ENCODE measurements at places on chromosomes 7 and 10. TPM values are rescaled to one million over a fixed set of nuclear protein-coding genes. Genes with fewer than 3 reads are reported as not detected.

The HOXA11 gene
- total RNA-seq: not detected

- H3K27me3 ChIP-seq: peaks cover 14% of the 10 kb centered on the region
- H3K27ac ChIP-seq: no peak overlapping the region
- no peaks in the 10 kb centered on the region for H3K36me3 ChIP-seq
- no peak for DNase-seq
- no peaks in the 10 kb centered on the region for H3K4me1 ChIP-seq
Observed at GRCh38 chr7:55033236-55033846, 14.5 kb downstream of the EGFR start.

DNA sequence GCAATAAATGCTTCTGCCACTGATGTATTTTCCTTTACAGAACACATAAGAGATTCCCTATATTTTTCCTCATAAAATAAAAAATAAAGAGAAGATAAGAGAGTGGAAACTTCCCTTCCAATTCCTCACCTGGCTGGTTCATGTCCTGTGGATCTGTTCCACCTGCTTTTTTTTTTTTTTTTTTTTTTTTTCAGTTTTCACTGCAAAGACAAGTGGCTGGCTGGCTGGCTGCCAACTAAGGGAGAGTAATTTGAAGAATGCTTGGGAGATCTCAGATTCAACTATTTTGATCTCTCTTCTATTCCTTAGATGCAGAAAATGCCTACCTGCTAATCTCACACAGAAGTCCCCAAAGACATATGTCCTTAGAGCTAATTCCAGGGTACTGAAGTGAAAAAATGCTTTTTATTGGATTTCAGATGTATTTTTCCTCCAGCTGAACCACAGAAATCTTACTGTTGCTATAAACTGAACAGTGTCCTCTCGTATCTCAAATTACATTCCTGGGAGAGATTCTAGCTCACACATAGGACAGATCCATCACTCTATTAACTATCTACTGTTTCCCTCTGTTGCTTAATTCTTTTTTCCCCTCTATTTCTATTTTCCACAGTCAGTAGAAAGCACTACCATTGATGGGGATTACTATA, 120.8 kb downstream of the NRCAM start:
- no peaks in the 10 kb centered on the region for H3K4me1 ChIP-seq
- no peak overlapping the region for H3K27ac ChIP-seq
- H3K36me3 ChIP-seq: no peaks in the 10 kb centered on the region
- H3K27me3 ChIP-seq: peaks cover 3% of the 10 kb centered on the region
- peak; percentile 18 for DNase-seq
- H3K4me3 ChIP-seq: no peak overlapping the region

- H3K36me3 ChIP-seq: no peaks in the 10 kb centered on the region
- H3K27ac ChIP-seq: no peak overlapping the region
- H3K4me3 ChIP-seq: no peak overlapping the region
- DNase-seq: no peak
- H3K27me3 ChIP-seq: peaks cover 14% of the 10 kb centered on the region
Observed at GRCh38 chr10:29776246-29776645, 141.5 kb upstream of the SVIL start.

The ASAH2B gene
- 5.9 TPM for total RNA-seq

DNA sequence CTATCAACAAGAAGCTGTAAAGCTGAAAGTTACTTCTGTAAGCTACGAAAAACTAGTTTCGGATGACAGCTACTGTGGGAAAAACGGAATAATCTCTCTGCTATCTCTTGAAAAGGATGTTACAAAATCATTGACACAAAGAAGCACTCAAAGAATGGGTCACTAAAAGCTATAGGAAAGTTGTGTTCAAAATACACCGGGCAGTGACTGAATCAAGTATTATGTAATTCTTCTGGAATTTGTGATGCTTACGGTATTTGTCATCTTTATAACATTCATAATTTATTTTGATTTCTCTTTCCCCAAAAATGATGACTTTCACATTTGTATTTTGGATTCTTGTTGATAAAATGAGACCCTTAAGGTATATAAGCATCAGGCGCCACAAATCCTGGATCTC, 112.1 kb upstream of the KLF6 start:
- no peaks in the 10 kb centered on the region for H3K27me3 ChIP-seq
- H3K4me3 ChIP-seq: no peak overlapping the region
- no peak for DNase-seq
- no peak overlapping the region for H3K27ac ChIP-seq
- H3K4me1 ChIP-seq: peaks cover 36% of the 10 kb centered on the region
- H3K36me3 ChIP-seq: no peaks in the 10 kb centered on the region

The GRID2IP gene
- total RNA-seq: 0.11 TPM

- H3K4me3 ChIP-seq: no peak overlapping the region
- H3K27me3 ChIP-seq: no peaks in the 10 kb centered on the region
- no peaks in the 10 kb centered on the region for H3K36me3 ChIP-seq
- H3K4me1 ChIP-seq: peaks cover 36% of the 10 kb centered on the region
- H3K27ac ChIP-seq: no peak overlapping the region
Observed at GRCh38 chr10:3737864-3738263, 47.1 kb downstream of the KLF6 start.

DNA sequence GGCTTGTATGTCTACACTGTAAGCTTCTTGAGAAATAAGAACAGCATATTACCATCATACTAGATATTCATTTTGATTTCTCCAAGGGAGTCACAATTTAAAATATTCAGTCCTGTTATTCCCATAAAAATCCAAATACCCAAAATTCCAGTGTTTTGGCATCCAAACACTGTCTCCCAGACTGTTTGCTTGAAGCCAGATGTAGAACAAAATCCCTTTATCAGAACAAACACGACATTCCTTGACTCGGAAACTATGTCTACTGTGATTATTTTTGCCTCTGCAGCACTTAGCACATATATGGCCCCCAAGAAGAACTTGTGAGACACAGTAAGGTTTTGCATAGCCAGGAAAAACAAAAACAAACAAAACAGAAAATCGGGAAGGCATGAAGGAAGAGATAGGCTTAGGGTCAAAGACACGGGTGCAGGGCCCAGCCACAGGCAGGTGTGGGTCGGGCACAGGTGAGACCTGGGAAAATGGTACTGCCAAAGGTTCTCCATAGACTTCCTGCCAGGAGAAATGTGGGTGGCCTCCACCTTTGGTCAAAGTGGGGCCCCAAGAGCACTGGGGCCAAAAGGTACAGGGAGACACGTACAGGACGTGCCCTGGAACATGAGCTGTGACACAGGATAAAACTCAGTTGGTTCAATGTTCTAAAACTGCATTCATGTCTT, 36.5 kb downstream of the CPXM2 start:
- H3K27me3 ChIP-seq: peaks cover 5% of the 10 kb centered on the region
- no peak overlapping the region for H3K4me3 ChIP-seq
- H3K27ac ChIP-seq: no peak overlapping the region
- DNase-seq: no peak
- no peaks in the 10 kb centered on the region for H3K4me1 ChIP-seq

The TRIM50 gene
- total RNA-seq: not detected

- H3K27ac ChIP-seq: no peak overlapping the region
- no peak for DNase-seq
- no peaks in the 10 kb centered on the region for H3K4me1 ChIP-seq
- H3K4me3 ChIP-seq: no peak overlapping the region
- no peaks in the 10 kb centered on the region for H3K27me3 ChIP-seq
- no peaks in the 10 kb centered on the region for H3K36me3 ChIP-seq
Observed at GRCh38 chr10:49029666-49030065, 85.7 kb downstream of the VSTM4 start.

DNA sequence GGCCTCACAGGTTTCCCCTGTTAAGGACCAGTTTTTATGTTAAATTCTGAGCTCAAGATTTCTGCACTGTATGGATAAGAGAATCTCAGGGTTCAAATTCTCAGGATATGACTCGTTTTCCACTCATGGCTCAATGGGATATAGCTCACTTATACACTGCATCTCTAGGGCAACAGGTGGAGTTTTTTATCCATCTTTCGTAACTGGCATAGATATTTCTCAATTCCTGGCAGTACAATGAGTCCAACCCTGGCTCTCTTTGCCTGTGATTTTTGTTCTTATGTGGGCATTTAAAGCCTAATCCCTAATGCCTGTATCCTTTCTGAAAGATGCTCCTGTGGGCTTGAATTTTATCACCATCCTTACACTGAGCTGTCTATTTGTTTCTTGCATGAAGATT, 7.6 kb downstream of the CCDC172 start:
- no peak for DNase-seq
- H3K4me3 ChIP-seq: no peak overlapping the region
- no peaks in the 10 kb centered on the region for H3K4me1 ChIP-seq

The CHST15 gene
- 0.40 TPM for total RNA-seq

The CRHR2 gene
- total RNA-seq: not detected

GRCh38 chr7:68752485-68753178, 845.6 kb upstream of the AUTS2 start:
- H3K36me3 ChIP-seq: no peaks in the 10 kb centered on the region
- no peak for DNase-seq
- no peak overlapping the region for H3K4me3 ChIP-seq
- H3K4me1 ChIP-seq: no peaks in the 10 kb centered on the region
- no peak overlapping the region for H3K27ac ChIP-seq

- H3K4me1 ChIP-seq: no peaks in the 10 kb centered on the region
- DNase-seq: no peak
- H3K27me3 ChIP-seq: peaks cover 2% of the 10 kb centered on the region
- no peaks in the 10 kb centered on the region for H3K36me3 ChIP-seq
- H3K4me3 ChIP-seq: no peak overlapping the region
Observed at GRCh38 chr7:140534743-140535142, 55.4 kb upstream of the MKRN1 start.

DNA sequence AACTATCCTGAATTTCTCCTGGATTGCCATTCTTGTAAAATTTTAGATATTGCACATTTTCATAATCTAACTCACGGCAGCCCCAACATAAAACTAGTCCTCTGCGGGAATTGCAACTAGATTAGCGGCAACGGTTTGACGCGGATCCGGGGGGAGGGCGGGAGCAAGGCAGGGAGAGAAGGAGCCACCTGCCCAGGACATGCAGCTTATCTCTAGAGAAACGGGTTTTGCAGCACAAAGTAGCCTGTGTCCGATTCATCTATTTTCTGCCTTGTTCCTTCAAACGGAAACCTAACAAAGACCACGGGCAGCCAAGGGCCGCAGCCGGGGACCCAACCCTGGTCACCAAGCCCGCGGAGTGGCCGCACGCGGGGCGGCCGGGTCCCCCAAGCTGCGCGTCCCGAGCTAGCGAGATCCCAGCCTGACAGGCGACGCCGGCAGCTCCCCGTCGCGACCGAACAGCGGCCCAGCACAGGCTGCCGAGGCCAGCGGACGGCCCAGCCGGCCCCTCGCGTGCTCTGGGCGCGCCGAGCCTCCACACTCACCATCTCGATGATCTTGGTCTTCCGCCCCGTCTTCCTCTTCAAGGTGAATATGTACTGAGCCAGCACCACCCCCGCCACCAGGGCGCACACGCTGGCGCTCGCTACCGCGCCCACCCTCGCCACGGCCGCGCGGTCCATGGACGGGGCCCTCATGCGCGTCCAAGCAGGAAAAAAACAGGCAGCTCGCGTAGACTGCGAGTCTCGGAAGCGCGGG, at the start of gene NT5C3A:
Gene NT5C3A (minus strand): TSS at position 754 of the 759 bp plus-strand sequence. CDS start 71 bp downstream, at position 683.
- H3K4me3 ChIP-seq: peak within 1 kb of the TSS; percentile 95
- H3K27me3 ChIP-seq: no peaks in the 10 kb centered on the region
- peaks cover 35% of the 10 kb centered on the region for H3K4me1 ChIP-seq
- peak within 1 kb of the TSS; percentile 93 for H3K27ac ChIP-seq
- H3K36me3 ChIP-seq: peaks cover 28% of the 10 kb centered on the region

Measured in activated CD4-positive, alpha-beta T cell treated with anti-CD3 and anti-CD28 coated beads for 36 hours (primary cell).